ENCODE measurements at places on chromosomes 2 and 18.
A peak's percentile ranks its signal among the peaks of the same experiment; 100 is the strongest.

- no peak for DNase-seq
Observed at GRCh38 chr2:215900843-215901242, 112.5 kb downstream of the MREG start.

DNA sequence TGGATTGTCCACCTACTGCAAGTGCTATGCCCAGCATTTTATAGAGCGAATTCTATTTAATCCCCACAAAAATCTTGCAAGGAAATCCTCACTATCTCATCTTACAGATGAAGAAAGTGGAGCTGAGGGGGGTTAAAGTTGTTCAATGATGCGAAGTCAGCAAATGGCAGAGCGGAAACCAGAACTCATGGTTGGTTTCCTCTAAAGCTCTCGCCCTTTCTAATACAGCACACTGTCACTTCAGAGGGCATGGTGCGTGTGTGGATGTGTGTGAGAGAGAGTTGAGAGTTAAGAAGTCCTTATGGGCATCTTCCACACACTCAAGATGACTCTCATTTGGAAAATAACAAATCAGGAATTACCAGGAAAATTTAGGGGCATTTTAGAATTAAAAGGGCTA is 78.4 kb downstream of the TGFA start:
- DNase-seq, result no peak

DNA sequence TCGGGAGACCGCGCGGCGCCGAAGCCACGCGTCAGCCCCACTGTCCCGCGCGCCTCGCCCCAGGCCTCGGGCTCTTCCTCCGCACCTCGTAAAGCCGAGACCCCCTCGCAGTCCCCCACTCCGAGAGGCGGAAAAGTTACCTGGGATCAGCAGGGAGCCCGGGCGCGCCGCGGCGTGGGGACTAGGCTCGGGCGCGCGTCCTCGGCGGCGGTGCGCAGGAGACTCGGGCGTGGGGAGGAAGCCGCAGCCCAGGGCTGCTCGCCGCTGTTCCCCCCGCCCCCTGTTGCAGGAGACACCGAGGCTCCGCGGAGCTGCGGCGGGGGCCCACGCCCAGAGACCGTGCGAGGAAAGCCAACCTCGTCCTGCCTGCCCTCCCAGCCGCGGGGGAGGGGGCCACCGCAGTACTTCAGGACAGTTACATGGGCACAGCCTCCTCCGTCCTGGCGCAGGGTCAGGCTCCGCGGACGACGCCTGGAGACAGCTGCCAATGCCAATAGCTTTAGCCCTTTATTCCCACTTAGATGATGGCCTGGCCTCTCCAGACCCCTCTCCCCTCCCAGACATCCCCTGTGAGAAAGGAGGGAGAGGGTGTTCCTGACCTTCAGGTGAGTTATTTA is at the start of gene EPB41L3:
Gene EPB41L3 (minus strand): TSS at position 225 of the 617 bp plus-strand sequence. CDS start 54,814 bp downstream, outside the sequence.
- no peak for DNase-seq

GRCh38 chr18:2878656-2879330 is 32.0 kb downstream of the EMILIN2 start:
- no peak for DNase-seq

DNA sequence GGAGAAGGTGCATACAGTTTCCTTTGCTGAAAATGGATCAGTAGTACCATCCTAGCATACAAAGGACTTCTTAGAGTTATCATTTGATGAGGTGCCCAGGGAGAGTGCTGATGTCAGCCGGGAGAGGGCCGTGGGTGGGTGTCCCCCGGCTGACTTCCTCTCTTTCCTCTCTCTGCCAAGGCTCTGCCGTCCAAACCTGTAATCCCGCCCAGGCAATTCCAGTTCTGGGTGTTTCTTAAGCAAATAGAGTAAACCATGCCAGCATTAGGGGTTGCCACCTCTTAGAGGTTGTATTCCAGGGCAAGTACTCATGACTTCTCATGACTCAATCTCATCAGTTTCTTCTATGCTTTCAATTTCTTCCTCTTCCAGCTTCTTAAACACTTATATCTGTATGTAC is 117.2 kb downstream of the GATA6 start:
- DNase-seq, result no peak

GRCh38 chr18:50011813-50012435 is 183.0 kb downstream of the MYO5B start:
- peak; percentile 9 for DNase-seq

DNA sequence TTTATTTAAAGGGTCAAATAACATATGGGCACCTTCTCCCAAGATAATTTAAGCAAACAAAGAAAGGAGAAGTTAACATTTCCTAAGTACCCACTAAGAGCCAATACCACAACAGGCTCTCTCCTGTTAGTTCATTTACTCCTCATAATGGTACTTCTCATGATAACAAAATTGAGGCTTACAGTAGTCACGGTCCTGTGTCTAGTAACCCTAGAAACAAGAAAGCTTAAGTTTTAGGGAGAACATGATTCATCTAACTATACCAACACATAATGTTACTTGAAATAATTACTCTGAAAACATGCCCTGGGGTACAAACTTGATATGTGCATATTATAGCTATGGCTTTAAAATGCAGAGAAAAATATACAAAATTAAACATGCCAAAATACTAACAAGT is 19.8 kb downstream of the IWS1 start:
- no peak for DNase-seq

DNA sequence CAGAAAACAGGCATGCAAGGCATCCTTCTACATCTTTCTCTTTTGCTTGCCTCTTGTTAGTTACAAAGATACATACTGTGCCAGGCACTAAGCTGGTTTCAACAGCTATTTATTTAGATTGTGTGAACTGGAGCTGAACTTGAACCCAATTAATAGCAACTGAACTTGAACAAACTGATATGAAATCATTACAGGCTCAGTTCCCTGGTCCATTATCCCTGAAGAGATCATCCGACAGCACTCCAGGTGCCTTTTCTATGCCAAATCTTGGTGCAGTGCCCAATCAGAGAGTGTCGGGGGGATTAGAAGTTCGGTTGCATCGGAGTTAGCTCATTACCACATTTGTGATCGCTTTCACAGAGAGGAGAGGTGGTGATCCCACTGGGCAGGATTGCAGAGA is 477.6 kb downstream of the PARD3B start:
- DNase-seq, result no peak

DNA sequence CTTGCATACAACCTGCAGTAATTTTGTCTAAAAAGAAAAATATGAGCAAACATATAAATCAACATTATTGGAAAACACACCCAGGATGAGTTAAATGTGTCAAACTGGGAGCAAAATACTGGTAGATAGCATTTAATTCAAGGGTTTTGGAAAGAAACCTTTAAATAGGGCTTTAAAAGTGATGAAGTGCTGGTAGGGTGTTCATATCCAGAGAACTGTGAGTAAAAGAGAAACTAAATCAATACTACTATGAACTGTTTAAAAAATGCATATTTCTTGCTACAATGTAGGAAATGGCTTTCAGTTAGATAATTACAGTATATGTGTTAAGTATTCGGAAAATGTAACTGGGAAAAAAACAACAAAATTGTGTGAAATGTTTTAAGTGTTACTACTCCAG is 117.8 kb downstream of the ATAD2B start:
- no peak for DNase-seq

GRCh38 chr2:39593439-39594393 is 72.0 kb upstream of the TMEM178A start:
- DNase-seq, result peak; percentile 44

DNA sequence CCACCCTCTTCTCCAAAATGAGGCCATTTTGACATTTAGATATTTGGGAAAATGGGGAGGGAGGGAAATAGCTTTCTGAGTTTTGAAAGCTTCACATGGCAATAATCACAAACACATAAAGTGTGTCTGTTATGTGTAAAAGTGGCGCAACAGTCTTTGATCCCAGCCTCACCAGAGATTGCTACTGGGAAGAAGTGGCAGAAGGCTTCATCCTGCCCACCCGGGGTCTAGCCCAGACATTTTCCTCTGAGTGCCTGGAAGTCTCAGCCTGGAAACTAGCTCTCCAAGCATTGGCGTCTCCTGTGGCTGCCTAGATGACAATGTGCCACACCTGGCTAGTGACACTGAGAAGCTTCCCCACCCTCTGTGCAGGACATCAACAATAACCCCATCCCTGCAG is 1.7 kb upstream of the LBH start:
- DNase-seq, result no peak

DNA sequence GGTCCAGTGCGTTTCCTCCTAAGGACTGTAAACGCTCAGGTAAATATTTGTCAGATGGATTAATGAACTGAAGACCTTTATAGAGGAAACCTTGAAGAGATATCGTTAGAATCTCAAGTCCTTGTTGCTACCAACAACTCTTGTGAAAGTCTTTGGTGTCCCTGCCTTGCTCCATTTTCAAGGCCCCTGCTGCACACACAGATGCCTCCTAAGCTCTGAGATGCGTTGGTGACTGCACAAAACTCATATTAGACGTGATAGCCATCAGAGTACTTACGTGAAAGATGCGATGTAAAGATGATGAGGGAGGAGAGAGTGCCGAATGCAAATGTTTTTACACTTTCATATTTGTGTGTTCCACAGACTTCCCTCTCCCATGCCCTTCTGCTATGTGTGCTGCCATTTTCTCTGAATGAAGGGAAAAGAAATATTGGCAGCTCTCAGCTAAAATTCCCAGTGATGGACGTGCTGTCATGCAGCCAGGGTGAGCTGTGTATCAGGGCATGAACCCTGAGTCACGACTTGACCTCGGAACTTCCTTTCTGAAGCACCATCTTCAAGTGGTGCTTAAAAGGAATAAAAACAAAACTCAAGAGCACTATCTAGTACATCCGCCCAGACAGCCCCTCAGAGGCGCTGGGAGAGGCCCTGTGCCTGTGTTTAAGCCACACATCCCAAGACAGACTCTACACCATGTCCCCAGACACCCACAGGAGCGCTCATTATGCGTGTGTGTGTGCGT is 117.4 kb downstream of the FAM210A start:
- no peak for DNase-seq

DNA sequence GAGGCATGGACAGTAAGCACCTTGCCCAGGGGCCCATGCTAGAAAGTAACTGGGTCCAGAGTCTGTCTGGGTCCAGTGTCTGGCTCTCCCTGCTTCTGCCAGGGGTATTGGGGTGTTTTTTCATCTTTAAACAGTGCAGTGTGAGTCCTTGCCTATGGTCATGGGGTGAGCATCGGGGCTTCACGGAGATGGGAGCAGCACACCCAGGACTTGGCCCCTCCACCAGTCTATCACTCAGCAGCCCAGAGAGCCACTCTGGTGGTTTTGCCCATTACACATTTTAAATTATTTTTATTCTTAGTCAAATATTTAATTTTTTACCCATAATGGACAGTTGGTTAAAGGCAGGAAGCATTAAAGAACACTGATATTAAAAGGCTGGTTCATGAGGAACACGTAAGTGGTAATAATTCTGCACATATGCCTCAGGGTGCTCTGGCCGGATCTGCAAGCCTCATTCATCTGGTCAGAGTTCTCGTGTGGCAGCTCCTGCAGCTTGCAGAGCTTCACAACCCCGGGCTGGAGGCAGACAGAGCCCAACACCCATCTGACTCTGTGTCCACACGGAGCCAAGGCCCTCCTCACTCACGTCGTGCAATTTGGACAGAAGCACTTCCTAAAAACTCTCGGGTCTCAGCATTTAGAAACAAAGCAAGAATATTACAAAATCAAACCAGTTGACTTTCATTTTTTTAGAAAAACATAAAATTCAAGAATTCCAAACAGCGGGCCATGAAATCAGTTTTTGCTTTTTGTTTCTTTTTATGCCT is 204.1 kb downstream of the CTIF start:
- DNase-seq, result no peak

GRCh38 chr2:219300022-219300421 is 9.2 kb downstream of the PTPRN start:
- DNase-seq, result no peak

- DNase-seq, result no peak
Observed at GRCh38 chr2:127888772-127889171, 3.0 kb upstream of the AMMECR1L start.

DNA sequence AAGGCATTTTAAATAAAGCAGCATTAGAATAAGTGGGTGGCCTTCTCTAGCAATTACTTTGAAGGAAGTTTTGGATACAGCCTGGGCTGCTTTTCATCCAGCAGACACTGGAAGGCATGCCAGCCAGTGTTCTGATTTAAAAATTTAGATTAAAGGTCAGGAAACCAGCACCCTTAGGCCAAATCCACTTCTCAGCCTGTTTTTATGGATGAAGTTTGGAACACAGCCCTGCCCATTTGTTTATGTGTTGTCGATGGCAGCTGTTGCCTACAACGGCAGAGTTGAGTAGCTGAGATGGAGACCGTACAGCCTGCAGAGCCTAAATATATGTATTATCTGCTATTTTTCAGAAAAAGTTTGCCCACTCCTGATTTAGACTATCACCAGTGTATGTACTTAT is 313.6 kb upstream of the ACVR2A start:
- no peak for DNase-seq

DNA sequence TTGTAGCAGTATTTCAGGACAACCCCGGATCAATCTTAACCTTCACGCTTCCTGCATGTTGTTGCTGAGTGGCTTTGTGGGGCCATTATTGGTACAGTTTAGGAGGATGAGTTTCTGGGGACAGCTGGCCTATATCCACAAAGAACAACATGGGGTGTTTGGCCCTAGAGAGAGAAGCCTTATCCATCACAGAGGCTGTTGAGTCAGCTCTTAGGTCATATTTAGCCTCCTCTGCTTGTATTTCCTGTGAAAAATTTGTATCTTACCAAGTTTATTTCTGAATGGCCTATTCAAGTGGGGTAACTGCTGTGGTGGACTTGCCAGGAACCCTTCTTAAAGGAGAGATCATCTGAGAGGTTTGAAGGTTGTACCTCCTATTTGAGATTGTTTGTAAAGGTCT is 77.6 kb downstream of the MAP4K4 start:
- no peak for DNase-seq

DNA sequence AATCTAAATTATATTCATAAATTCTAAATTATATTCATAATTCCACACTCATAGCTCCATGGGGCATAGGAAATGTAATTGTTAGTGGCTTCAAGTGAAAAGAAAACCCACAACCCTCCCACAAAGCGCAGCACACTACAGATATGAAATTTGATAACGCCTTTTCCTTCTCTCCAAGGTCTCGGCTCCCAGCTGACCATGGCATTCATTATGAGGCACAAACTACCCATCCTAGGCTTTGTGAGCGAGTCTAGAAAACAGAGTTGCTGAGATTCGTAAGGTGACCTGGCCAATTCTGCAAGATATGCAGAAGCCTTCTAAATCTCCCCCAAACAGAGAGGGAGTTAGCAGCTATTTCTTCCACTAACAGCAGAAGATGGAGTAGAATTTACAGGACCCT is 5.4 kb downstream of the NPPC start:
- DNase-seq, result no peak

DNA sequence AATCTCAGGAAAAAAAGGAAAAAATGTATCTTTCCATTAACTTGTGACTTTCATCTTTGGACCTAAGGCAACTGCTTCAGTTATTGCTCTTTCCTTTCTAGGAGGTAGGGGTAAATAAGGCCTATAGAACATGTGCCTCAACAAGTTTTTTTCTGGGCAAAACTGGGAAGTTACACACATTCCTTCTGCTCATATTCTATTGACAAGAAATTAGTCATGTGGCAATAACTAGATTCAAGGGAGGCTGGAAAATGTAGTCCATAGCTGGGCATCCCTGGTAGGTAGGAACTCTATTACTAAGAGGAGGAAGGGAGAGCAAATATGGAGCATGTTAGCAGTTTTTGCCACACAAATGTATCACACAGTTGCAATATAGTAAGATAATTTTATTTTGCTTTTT is 37.7 kb upstream of the NEMP2 start:
- DNase-seq, result no peak

- no peak for DNase-seq
Observed at GRCh38 chr2:100718065-100718629, 101.8 kb upstream of the NPAS2 start.

- DNase-seq, result peak; percentile 62
Observed at GRCh38 chr18:10190564-10190963, 263.9 kb upstream of the APCDD1 start.

All from fibroblast of skin of left biceps (primary cell).